ENCODE measurements at places on chromosomes 6 and 20.

DNA sequence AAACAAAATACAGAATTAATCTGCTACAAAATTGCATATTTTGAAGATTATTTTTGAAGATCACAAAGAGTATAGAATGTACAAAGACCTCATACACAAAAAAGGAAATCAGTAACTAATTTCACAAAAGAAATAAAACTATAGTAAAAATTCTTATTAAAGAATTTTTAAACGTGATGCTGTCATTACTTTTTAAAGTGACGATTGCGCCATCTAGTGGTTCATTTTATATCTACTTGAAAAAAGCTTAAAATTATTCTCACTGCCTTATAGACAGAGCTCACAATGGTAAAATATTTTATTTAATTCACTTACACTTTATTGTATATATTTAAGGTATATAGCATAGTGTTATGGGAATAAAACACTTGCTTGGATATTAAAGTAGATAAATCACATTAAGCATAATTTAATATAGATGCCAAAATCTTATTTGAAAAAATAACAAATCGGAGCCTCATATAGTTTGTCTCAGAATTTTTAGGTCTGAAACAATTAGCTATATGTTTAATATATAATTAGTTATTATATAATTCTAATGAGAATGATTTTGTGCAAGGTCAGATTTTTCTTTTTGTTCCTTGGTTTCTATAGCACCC lies 128.8 kb downstream of the PHF3 start:
- peak; percentile 52 for DNase-seq

- DNase-seq: no peak
Measured at GRCh38 chr6:135428078-135428477, 69.5 kb downstream of the AHI1 start.

DNA sequence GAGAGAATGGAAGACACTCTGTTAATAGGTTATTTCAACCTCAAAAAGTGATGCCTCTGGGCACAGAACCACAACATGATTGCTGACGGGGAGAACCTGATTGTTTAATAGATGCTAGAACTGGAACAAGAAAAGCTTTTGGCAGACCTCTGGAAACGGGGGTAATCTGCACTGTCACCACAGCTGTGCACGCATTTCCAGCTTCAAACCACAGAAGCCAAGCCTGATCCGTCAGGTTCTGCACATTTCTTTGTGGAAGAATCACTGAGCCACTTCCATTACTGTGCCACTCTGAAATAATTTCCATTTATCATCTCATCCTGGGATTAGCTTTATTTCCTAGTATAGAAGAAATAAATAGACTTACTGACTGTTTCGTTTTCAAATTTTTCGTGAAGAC lies 309.3 kb downstream of the FARS2 start:
- DNase-seq: no peak

- no peak for DNase-seq
Measured at GRCh38 chr6:130252527-130253237, 29.9 kb upstream of the SAMD3 start.

DNA sequence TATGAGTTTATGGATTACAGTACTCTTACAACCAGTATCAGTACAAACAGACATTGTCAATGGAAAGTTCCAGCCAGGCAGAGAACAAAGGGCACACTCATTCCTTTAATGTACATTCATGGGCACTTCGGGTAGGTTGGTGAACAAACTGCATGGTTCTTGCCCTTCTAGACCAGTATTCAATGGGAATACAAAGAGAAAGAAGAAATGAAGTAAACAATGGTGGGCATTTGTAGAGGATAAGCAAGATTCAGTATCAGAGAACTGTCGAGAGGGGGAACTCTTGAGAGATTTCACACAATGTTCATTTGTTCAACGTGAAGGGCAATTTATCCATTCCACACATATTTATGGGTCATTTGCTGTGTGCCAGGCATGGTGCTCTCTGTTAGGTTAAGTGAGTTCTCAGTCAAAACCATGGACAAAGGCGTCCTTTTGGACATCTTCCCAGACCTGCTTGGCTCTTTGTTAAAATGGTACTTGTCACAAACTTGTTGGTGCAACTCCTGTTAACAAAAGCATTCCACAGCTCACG lies 714.8 kb downstream of the DHX35 start:
- DNase-seq: peak; percentile 26

DNA sequence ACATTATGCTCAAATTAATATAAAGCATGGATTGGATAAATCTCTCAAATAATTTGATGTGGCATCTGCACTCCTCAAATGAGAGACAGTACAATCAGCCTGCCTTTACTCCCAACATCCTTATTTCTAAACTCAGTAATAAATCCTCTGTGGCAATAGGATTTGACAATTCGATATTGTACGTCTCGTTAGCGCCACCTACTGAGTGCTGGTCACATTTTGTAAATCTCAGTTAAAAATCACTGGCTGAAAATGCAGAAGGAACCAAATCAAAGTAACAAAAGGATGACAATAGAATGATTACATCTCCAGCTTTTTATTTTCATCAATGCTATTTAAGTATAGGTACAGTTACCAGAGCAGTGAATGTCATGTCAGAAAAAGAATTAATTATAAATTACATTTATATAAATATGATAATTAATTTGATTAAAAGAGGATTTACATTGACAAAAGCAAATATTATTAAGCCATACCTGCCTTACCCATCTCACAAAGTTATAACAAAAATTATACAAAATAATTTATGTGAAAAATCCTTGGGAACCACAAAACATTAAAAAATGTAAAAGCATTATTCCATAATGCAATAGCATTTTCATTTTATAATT lies 20.2 kb upstream of the GJE1 start:
- peak; percentile 83 for DNase-seq

GRCh38 chr6:63597141-63598048 lies 25.1 kb downstream of the LOC128125822 start:
- DNase-seq: peak; percentile 5

DNA sequence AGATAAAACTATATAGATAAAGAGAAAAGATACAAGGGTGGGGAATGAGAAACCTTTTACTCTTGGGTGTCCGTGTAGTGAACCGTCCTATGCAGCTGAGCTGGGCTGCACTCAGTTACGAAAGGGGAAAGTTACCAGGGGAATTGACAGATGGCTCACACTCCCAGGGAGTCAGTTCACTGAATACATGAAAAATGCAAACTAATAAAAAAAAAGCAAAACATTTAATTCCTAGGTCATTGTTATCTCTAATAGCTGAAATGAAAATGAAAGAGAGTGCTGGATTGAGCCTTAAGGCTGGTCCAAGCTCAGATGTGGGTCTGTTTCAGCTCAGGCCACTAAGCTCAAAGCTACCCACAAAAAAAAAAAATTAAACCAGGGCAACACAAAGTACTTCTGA lies 138.0 kb downstream of the THBS2 start:
- no peak for DNase-seq

DNA sequence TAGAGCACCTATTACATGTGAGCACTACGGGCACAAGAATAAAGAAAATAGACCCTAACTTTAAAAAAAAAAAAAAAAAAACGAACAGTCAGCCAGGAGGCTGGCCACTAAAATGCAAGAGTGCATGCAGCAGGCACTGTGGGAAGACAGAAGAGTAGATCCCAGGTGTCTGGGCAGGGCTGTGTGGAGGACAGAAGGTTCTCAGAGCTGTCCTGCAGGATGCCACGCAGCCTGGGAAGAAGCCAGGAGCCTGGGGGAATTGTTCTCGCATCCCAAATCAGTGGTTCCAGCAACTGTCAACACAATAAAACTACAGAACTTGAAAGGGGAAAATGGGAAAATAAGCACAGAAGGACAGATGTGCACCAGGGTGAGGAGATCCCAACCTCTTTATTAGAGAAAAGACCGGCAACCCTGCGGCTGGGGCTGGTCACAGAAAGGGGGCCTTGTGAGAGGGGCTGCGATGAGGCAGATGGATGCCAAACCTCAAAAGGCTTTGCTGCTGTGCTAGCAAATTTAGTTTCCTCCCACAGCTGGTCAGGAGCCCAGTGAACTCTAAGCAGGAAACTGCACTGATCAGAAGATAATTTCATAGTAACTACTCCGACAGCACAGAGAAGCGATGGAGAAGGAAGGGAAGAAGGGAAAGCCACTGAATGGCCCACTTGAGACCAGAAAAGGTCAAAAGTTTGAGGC lies 30.9 kb downstream of the MAP3K5 start:
- peak; percentile 43 for DNase-seq

DNA sequence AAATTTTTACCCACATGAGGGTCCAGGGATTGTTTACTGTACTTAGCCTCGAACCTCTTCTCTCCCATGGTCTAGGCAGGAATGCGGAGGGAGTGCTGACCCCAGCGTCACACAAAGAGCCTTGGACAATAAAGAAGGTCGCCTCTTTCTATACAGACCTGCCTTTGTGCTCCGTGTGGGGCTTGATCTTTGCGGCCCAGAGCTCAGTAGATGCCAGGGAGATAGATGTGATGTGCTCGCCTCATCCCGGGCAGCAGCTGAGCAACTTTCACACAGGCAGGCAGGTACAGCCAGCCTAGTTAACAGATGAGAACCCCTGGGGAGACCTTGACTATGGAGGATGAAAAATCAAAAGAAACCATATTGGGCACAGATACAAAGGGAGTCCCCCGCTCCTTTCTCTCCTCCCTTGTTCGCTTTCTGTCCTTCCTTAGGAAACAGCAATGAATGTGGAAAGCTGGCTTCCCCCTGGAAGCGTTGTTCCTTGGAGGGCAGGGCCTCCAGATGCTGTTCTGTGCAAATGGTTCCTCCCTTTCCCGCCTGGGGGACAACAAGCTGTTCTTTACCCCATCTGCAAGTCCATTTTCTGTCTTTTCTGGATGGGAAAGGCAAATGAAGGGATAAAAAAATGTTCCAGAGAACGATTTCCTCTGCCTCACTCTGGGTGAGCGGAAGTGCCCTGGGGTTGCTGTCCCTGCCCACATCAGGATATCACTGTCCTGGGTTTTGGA lies 128.3 kb downstream of the OLIG3 start:
- DNase-seq: no peak

GRCh38 chr6:434051-434705 lies 42.6 kb downstream of the IRF4 start:
- DNase-seq: no peak

DNA sequence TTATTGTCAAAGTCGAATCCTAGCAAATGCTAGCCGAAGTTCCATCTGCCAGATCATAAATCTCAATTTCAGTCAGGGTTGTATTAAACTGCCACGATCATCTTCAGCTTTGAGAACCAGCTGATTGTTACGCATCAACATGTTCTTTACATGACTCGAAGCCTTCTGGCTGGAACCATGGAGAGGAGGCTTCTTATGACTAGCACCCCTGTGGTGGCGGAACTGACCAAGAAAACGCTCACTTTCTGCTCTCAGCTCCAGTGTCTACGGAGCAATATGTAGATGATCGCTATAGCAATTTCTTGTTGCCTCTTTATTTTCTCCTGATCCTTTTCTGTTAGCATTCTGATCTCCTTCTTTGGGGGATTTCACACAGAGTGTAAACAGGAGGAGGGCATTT lies 479.4 kb upstream of the SLC35B3 start:
- DNase-seq: no peak

- DNase-seq: peak; percentile 34
Measured at GRCh38 chr6:20589266-20589665, 55.0 kb downstream of the CDKAL1 start.

- peak; percentile 65 for DNase-seq
Measured at GRCh38 chr20:36792422-36792821, 18.9 kb upstream of the DSN1 start.

DNA sequence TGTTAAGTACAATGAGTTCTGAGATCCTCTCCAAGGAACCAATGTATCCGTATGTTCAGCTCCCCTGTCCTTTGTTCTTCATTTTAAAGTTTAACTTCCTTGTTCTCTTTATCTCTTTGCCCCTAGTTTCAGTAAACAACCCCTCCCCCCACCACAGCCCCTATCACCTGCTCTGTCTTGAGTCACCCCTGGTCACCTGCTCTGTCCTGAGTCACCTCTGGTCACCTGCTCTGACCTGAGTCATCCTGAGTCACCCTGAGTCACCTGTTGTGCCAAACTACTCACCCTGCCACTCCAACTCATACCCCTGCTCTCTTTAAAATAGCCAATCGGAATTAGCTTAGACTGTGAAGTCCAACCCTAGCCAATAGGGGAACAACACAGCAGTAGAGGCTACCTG lies 288.7 kb upstream of the CDYL start:
- DNase-seq: no peak

GRCh38 chr20:59004493-59004762 lies 2.6 kb downstream of the CTSZ start:
- DNase-seq: no peak

DNA sequence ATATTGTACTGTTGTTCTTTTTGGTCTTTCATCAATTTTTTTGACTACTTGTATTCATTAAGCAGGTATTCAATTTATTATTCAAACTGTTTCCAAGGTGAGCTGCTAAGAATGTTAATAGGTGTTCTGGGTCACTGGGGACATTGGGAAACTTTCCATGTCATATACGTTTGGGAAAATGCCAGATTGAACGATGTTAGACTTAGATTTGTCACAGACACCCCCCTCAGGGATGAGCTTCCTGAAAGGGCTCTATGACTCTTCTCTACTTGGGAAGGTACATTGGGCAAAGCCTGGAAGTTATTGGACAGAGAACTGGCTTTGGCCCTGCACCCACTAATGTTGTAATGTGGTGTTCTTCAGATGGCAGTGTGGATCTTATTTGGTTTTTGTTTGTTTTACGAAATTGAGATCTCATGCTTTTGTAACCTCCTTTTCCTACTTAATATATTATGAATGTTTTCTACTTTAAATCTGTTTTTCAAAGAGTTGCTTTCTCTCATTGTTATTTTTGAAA lies 42.1 kb downstream of the PLCB4 start:
- no peak for DNase-seq

- DNase-seq: no peak
Measured at GRCh38 chr6:93376026-93376540, 43.3 kb downstream of the EPHA7 start.

DNA sequence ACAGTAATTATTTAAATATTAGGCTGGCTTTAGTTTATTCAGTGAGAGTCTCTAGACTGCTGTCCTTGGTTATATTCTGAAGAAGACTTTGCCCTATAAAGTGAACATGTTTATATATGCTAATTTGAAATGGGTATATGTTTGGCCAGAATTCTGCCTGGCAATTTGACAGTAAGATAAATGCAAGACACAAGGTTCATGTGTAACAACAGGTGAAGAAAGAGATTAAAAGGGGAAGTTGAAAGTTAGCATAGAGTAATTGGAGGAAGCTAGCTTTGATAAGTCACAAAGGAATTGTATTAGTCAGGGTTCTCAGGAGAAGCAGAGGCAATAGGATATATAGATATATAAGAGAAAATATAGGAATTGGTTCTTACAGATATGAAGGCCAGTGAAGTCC lies 191.4 kb downstream of the CENPW start:
- DNase-seq: no peak

GRCh38 chr6:52283111-52283510 lies 1.4 kb downstream of the MCM3 start:
- no peak for DNase-seq

DNA sequence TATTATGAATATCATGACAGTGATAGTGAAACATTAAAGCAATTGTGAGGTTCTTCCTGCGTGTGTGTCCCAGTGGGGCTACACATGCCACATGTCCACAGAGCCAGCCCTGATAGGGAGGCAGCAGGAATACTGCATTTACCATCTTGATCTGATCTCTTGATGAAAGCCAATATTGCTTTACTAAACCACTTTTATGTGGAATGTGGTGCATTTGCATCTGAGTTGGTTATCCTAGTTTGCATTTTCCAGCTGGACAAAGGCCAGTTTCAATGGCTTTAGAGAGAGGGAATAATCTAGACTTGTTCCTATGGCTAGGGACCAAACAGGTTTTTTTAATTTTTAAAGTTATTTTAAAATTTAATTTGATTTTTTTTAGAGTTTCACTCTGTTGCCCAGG lies 216.3 kb upstream of the FERMT1 start:
- no peak for DNase-seq
